ENCODE measurements at places on chromosomes 13 and 19.

DNA sequence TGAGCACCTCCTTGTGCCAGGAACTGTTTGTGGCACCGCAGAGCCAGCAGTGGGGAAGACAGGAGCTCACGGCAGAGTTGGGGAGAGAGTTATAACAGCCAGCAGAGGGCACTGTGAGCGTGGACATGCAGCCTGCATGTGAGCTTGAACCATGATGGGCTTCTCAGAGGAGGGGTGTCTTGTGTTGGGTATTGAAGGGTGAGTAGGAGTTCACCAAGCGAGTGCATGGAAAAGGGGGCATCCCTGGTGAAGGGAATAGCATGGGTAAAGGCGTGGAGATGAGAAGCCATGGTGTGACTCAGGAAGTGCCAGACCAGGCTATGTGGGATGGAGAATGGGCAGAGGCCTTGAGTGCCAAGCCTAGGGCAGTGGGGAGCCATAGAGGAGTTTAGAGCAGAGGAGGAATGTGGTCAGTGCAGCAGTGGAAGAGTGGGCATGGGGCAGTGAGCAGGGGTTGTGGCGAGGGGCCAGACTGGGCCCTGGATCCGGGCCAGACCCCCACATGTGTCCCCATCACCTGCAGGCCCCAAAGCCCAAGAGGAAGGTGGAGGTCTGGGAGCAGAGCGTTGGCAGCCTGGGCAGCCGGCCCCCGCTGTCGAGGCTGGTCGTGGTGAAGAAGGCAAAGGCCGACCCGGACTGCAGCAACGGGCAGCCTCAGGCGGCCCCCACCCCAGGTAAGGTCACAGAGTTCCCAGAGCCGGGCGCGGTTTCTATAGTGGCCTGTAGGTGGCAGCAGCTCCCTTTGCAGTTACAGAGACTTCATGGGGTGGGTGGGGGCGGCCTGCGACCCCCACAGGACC is 11.8 kb upstream of the SHD start:
- DNase-seq = peak; percentile 26

DNA sequence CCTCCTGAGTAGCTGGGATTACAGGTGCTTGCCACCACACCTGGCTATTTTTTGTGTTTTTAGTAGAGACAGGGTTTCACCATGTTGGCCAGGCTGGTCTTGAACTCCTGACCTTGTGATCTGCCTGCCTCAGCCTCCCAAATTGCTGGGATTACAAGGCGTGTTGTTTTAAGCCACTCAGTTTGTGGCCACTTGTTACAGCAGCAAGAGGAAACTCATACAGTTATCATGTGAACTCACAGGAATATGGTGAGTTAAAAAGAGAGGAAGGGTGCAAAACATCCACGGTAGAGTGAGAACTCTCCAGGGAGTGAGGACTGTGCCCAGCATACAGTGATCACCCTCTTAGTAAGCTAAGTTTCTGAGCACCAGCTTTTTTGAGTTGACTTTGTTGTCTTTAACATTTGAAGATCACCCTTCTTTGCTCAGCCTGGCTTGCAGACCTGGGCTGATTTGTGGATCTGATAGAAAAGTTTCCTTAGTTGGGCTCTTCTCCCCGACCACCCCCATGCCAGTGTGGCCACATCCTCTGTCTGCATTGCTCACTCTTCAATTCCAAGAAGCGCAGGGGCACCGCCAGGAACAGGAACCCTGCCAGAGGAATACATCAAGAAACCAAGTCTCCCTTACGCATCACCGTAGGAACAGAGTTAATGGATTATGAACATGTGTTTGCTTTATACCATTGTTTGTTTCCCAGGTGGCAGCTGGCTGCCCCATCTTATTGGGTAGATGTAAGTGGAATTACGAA is 16.0 kb downstream of the ALOX5AP start:
- no peak for DNase-seq

DNA sequence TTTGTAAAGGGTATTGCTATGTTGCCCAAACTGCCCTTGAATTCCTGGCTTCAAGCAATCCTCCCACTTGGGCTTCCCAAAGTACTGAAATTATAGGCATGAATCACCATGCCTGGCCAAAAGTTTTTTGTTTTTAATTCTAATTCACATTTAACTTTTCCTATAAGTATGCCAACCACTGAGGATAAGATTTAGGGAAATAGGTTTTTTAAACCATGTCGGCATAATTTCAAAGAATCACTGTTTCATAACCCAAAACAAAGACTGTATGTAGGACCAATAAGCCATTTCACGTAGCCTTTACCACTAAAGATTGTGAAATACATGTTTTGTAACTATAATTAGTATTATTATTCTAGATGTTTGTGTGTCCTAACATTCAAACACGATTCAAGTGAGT is 8.2 kb downstream of the ZDHHC20 start:
- no peak for DNase-seq

DNA sequence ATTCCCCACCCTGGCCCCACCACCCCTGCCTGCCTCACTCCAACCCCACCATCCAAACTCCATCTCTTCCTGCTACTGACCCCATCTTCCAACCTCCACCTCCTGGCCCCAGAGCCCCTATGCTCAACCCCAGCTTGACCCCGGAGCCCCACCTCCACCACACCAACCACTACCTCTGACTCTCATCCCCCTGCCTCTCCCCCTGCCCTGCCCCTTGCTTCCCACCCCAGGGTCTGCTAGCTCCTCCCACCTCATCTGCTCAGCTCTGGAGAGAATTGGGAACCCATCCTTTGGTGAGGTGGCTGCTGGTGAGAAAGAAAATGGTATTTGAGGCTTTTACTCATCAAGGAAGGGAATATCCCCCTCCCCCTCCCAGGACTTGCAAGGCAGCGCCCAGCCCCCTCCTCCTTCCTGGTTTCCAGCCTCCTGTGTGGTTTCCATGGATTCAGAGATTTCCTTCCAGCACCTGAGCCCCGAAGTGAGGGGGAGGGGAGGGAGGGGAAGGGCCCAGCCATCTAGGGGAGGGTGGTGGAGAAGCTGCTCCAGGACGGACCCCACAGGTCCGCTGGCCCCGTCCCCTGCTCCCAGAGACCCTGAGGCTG is 11.4 kb upstream of the PEPD start:
- no peak for DNase-seq

DNA sequence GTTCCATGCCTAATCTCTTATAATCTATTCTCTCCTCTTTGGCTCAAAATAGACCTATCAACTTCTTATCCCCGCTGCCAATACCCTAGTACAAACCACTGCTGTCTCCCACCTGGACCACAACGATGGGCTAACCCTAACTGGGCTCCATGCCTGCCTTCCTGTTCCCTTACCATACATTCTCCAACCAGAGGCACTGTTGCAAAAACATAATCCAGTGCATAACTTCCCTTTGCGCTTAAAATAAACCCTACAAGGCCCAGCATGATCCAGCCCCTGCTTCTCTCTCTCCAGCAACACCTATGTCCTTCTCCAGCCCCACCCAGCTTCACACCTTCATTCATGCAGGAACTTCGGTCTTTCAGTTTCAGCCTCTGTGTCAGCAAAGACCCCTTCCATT is 27.4 kb upstream of the CEBPA start:
- no peak for DNase-seq

GRCh38 chr13:26498656-26499601 is 58.6 kb upstream of the WASF3 start:
- no peak for DNase-seq

DNA sequence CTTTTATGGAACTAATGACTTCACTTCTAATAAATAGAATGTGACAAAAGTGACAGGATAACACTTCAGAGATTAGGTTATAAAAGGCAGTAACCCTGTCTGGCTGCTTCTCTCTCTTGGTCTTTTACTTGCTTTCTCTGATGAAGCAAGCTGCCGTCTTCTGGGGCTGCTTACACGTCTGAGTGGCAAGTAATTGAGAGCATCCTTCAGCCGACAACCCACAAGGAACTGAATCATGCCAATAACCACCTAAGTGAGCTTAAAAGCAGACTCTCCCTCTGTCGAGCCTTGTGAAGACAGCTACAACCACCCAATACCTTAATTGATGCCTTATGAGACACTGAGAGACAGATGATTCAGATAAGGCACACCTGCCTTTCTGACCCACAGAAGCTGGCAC is 1091.2 kb downstream of the SLITRK1 start:
- DNase-seq = no peak

- DNase-seq = no peak
Observed at GRCh38 chr13:73142071-73142470, 83.3 kb downstream of the KLF5 start.

- DNase-seq = no peak
Observed at GRCh38 chr19:19528721-19529490, at the start of gene YJEFN3. TSS of gene YJEFN3 (plus strand) at chr19:19528911. CDS start at chr19:19528933, 22 bp downstream.

DNA sequence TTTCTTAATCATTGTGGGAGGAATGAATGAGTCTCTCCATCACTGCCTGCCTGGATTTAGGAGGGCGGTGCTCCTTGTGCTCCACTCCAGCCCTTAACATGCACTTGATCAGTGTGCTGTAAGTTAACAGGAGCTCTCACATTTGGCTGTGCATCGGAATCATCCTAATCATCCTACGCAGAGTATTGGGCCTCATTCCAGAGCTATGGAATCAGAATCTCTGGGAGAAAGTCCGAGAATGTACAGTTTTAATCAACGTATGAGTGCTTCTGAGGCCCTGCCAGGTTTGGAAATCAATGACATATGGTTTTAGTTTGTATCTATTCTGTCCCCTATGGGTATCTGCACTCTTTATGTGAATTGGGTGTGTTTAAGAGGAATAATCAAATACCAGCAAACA is 34.9 kb upstream of the DCLK1 start:
- DNase-seq = no peak

GRCh38 chr13:31670831-31671617 is 68.3 kb upstream of the RXFP2 start:
- DNase-seq = no peak

- peak; percentile 46 for DNase-seq
Observed at GRCh38 chr13:110466266-110466915, 95.1 kb downstream of the RAB20 start.

- no peak for DNase-seq
Observed at GRCh38 chr13:102599426-102600012, 2.7 kb downstream of the TPP2 start.

DNA sequence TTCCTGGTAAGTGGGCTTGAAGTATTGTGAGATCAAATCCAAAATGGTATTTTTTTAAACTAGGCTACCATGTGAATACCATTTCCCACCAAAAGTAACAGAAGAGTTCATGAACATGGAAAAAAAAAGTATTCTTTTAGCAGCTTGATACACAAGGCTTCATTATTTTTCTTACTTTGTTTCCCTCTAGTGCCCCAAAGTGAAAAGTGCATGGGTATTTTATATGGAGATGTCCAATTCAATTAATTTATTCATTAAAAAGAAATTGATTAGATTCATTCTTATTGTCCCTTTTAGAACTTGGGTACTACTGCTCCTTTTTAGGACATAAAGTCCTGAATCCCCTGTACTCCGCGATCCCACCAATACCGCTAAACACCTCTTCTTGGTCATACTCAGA is 28.6 kb upstream of the SCEL start:
- DNase-seq = no peak

DNA sequence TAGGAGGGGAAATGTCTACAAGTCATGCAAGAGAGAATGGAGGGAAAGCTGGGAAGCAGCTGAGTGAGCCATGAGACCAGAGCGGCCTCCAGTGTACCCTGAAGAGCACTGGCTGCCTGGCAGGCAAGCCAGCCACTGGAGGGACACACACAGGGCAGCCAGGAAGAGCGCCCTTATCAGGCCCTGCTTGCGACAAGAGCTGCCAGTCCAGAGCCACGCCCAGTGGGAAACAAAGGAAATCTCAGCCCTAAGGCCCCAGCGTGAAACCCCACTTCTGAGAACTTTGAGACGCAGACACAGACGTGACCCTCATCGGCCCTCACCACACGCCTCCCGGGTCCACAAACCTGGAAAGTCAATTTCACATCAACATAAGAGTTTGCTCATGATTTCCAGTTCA is 105.0 kb downstream of the STK24 start:
- no peak for DNase-seq

- no peak for DNase-seq
Observed at GRCh38 chr19:46776927-46777911, 11.2 kb downstream of the SLC1A5 start.

DNA sequence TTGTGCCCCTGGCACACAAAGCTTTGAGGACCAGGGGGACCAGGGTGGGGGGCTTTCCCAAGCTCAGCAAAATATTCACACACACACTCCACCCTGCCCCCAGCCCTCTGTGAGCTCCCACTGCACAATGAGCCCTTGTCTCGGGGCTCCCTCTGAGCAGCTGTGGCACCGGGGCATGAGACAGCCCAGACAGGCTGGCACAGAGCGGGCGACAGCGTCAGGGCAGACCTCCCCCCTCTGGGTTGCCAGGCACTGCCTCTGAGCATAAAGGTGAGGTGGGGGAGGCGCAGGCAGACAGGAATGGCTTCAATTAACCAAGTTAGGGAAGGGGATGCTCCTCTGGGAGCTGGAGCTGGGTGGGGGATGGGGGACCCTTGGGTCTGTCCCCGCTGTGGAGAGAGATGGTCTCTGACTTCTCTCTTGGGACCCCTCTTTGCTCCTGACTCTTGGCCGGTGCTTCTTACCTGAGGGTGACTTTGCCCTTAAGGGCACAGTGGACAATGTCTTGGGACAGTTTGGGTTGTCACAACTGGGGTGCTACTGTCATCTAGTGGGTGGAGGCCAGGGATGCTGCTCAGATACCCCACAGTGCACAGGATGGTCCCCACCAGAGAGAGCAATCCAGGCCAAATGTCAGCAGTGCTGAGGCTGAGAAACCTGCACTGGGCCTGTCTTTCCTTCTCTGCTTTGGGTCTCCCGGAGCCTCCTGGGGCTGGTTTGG is 30.3 kb downstream of the LYL1 start:
- no peak for DNase-seq

DNA sequence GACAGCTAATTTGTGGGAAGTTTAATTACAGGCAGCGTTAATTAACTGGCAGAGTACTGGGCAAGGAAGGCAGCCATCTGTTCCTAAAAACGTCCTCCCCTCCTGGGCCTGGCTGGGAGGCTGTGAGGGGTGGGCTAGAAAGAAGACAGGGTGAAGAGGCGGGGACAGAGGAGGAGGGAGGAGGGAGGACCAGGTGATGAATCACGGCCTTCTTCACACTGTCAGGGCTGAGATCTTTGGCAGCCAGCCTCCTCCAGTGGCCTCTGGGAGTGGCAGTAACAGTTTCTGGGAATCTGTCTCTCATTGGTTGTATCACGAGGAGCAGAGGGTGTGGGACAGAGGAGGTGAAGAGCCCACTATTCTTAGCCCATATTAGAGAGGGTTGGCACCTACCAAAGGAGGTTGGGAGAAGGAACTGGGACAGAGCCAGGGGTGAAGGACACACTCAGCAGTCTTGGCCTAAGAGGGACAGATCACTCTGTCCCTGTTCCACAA is 9.6 kb upstream of the ZNRF4 start:
- no peak for DNase-seq

- no peak for DNase-seq
Observed at GRCh38 chr13:112859817-112860190, 109.2 kb upstream of the MCF2L start.

GRCh38 chr13:111508902-111509509 is 188.6 kb downstream of the TEX29 start:
- DNase-seq = no peak

GRCh38 chr13:30429721-30430694 is 7.7 kb downstream of the UBE2L5 start:
- DNase-seq = no peak

- peak; percentile 64 for DNase-seq
Observed at GRCh38 chr13:40318366-40318765, 348.1 kb downstream of the FOXO1 start.
